ENCODE measurements at places on chromosomes 7 and 10.

DNA sequence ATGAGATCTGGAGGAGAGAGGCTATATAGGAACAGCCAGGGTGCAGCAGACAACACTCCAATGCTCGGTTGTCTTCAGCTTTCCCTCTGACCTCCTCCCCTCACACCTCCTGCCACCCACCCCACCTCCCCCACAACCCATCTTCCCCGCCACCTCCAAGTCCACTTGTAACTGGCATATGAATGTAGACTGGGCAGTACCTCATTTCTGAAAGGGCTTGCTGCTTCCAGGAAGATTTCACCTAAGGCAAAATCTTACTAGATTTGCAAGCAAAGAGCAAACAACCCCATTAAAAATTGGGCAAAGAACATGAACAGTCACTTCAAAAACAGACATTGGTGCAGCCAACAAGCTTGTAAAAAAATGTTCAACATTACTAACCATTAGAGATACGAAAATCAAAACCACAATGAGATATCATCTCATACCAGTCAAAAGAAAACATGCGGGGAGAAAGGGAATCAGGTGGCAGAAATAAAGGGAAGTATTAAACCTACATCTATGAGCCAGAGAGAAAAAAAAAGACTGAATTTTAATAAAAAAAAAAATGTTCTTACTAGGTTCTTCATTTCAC lies 164.6 kb upstream of the C1GALT1 start:
- peak; percentile 37 for DNase-seq

DNA sequence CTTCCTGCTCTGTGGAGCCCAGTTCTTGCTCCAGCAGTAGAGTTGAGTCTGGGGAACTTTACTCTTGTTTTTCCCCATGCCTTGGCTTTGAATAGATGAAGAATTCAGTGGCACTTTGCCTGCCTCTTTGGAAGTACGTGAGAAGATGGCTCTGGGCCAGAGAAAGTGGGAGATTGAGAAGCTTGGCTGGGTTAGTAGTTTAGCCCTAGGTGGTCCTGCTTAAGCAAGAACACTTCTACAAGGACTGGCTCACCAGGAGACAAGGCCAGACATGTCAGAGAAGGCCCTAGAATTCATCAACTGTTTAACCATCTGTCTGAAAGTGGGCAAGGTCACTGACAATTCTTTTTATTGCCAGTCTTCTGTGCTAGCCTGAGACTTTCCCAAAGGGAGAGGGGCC lies 410.3 kb downstream of the TYW1 start:
- no peak for DNase-seq

DNA sequence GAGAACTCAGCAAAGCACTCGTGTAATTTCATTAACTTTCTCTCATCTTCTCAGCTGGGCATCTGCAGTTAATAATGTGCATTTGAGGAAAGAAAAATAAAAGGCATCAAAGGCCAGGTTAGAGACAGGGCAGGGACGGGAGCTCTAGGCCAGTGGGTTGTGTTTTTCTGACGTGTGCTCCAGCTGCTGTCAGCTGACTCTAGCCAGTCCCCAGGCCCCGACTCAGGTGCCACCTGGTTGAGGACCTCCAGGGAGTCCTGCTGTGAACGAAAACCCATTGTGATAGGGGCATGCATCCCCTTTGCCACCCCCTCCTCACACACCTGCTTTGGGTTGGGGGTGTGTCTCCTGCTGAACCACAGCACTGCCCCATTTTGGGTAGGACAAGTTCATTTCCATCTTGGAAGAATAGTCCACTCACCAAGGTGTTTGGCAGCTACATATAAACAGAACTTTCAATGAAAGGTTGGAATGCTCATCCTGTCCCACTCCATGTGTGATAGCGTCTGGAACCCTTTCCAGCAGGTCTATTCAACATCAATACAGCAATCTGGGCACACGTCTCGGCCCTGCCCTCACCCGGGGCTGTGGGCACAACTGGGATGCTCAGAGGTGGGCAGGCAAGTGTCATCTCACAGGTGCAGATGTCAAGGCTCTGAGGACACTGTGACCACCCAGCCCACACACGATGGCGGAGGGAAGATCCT lies 146.1 kb upstream of the FAM20C start:
- no peak for DNase-seq

GRCh38 chr7:179209-179681 lies 13.1 kb upstream of the FAM20C start:
- no peak for DNase-seq

GRCh38 chr7:158520825-158521224 lies 66.8 kb downstream of the PTPRN2 start:
- no peak for DNase-seq

GRCh38 chr10:71939304-71939703 lies 24.9 kb upstream of the CHST3 start:
- DNase-seq = no peak

Data from EL (cell line).